ENCODE measurements at places on chromosomes 3 and 15.

DNA sequence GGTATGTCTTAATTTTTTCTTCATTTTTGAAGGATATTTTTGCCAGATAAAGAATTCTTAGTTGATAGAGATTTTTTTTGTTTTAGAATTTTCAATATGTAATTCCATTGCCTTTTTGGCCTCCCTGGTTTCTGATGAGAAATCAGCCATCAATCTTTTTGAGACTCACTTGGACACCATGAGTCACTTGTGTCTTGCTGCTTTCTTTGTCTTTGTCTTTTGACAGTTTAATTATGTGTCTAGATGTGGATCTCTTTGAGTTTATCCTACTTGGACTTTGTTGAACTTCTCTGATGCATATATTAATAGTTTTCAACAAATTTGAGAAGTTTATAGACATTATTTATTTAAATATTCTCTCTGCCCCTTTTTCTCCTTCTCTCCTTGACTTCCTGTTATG, 34.7 kb upstream of the AQP9 start:
- no peak for DNase-seq

GRCh38 chr3:14290631-14291385, 111.6 kb upstream of the SLC6A6 start:
- DNase-seq, result peak; percentile 34

DNA sequence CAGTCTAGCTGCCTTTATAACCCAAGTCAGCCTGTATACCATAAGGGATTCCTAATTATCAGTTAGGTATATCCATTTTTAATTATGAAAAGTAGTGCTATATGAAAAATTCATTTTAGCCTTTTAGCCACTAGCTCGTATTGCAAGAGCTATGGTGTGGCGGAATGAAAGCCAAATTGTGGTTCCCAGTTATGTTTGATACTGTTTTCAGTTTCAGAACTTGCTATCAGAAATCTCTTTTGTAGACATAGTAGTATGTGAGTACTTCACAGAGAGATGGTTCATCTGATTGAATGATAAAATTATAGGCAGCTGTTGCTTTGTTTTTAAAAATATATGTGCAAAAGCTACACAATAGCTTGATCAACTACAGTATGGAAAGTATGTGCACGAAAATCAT, 134.6 kb downstream of the SLC25A26 start:
- no peak for DNase-seq

DNA sequence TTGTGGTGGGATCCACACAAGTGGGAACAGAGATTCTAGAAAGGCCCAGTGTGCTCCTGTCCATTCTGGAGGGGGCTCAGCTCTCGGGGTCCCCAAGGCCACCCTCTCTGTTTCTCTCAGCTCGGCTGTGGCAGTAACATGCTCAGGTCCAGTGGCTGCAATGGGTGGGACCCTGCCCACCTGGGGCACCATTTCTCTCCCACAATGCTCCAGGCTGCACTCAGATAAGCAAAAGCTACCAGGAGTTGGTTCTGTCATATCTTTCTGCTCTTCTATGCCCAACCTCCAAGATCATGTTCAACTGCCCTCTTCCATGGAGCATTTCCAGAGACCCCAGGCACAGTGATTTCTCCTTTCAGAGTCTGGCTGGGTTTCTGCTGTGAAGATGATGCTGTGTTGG, 40.8 kb downstream of the ITGA11 start:
- DNase-seq, result no peak

- DNase-seq, result no peak
Observed at GRCh38 chr3:21847005-21847404, 96.0 kb upstream of the ZNF385D start.

DNA sequence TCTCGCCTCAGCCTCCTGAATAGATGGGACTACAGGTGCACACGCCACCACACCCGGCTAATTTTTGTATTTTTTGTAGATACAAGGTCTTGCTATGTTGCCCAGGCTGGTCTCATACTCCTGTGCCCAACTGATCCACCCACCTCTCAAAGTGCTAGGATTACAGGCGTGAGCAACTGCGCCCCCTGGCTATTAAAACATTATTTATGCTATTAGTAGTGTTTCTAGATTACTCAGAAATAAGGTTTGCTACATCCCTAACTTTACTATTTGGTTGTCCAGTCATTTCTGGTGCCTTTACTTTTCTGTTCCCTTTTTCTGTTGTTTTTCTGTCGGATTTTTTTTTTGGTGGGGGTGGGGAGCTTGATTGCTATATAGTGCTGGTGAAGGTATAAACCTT, 393.6 kb upstream of the TPM1 start:
- peak; percentile 56 for DNase-seq

- DNase-seq, result peak; percentile 14
Observed at GRCh38 chr3:8317661-8318649, 183.7 kb upstream of the LMCD1 start.

DNA sequence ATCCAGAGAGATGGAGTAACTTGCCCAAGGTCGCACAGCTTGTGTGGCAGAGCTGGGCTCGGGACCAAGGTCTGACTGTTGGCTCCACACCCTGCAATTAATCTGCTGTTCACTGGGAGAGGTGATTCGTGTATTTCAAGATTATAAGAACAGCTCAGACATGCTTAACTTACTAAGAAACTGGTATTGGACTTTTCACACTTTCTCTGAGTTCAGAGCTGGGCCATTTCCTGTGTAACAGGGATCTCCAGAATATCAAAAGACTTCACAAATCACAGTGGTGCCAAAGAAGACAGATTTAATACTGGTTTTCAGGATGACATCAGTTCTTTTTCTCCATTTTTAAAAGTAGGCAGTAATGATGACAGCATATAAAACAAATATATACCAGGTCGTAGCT, 156.8 kb upstream of the UBE2E1 start:
- DNase-seq, result no peak

DNA sequence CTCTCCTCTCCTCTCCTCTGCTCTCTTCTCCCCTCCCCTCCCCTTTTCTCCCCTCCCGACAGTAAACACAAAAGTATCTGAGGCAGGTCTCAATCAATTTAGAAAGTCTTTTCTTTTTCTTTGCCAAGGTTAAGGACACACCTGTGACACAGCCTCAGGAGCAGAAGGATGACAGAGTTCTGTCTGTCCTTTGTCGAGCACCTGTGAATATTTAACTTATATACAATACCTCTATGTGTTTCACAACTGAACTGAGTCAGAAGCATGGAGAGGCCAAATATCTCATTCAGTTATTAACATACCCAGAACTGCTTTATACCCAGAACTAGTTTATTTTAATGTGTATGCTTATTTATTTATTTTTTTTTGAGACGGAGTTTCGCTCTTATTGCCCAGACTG, 81.1 kb upstream of the ROBO1 start:
- DNase-seq, result no peak
